ENCODE measurements at places on chromosomes 3 and 15.

DNA sequence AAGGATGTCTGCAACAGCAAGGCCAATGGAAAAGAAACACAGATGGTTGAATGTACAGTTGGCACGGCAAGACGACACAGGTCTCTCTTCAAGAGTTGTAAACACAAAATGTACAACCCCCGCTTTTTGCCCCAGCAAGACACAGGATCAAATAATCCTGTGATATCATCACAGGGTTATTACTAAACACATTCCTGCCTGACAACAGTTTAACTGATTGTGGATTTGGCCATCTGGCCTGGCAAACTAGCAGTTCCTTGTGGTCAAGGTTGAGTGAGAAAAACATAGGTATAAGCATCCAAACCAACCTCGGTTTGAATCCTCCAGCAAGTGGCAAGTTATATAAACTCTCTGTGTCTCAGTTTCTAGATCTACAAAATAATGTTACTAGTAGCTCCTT lies 23.4 kb downstream of the PARP16 start:
- no peak for DNase-seq

GRCh38 chr3:127041264-127041820 lies 58.4 kb downstream of the PLXNA1 start:
- no peak for DNase-seq

GRCh38 chr3:47429476-47430270 lies 46.1 kb downstream of the SCAP start:
- no peak for DNase-seq

DNA sequence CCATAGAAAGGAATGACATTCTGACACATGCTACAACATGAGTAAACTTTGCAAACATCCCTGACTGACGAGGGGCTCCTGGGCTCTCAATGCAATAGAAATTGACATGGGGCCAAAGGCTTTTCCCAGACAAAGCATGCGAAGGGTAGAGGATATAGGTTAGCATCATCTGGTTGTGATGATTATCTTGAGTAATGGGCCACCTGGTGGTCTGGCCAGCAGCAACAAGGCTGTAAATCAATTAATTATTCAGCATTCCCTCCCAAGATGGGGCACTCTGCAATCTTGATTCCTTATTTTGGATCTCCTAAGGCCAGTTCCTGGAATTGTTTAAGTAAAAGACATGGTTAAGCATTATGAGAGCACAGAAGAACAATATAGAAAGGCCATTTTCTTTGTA lies 99.2 kb downstream of the AGBL1 start:
- no peak for DNase-seq

DNA sequence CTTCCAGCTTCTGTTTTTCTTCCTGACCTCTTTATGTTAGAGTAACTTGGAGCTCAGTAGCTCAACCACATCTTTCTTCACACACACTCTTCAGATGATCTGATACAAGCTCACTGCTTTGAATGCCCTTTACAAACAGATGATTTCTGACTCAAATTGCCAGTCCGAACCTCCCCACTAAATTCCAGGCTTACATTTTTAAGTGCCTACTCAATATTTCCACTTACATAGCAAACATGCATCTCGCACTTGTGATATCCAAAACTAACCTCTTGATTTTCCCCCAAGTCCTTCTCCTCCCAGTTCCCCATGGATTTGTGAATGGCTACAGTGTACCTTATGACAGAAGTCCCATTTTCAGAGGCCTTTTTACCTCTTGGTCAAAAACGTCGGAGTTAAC lies 139.1 kb downstream of the GBE1 start:
- DNase-seq: no peak

DNA sequence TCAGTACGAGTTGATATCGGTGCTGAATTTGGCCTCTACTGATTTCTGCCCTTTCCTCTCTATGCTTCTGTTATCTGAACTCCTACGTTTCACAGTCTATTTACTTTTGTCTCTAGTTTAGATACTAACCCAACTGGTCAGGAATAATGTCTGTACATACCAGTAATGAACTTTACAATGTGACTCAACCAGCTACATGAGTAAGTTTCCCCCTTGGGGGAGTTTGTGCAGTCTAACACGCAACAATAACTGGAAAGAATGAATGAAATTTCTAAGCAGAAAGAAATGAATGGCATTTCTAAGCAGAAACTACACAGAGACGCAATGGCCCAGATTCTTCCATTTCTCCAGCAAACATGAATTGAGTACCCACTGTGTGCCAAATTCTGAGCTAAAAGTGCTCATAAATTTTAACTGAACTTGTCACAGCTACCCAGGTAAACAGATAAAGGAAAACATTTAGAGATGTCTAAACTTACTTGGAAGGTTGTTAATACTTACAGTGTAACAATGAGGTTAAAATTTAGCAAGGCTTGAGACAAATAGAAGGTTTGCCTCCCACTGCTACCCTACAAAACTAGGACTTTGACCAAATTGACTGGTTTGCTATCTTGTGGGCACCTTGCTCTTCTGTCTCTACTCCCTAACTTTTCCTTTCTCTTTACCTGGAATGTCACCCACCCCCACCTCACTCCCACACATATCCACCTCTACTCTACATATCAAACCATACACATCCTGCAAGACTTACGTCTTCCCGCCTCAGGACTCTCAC lies 11.6 kb downstream of the UPK1B start:
- no peak for DNase-seq

GRCh38 chr15:81419332-81419943 lies 45.4 kb upstream of the TMC3 start:
- no peak for DNase-seq

DNA sequence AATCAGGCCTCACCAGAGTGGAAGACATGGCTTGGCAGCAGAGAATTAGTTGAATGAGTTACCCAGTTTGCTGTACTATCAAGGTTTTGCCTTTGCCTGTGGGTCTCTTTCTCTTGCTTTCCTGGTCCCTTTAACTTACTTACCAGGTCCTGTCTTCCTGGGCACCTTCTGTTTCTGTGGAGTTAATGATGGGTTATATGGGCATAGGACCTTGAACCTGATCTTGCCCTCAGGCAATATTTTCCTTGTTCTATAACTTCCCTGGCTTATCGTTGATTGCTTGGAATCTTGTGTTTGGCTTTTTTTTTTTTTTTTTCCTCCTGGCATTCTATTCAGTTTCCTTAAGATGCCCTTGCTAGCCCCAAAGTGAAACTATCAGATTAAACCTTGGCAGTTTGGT lies 106.8 kb downstream of the HHLA2 start:
- no peak for DNase-seq

- DNase-seq: no peak
These were observed 460.0 kb downstream of the PDCD6IP start for GRCh38 chr3:34258271-34258998.

- no peak for DNase-seq
These were observed 15.8 kb upstream of the TFDP2 start for GRCh38 chr3:142165194-142165593.

GRCh38 chr3:62774221-62774620 lies 101.0 kb downstream of the CADPS start:
- no peak for DNase-seq

DNA sequence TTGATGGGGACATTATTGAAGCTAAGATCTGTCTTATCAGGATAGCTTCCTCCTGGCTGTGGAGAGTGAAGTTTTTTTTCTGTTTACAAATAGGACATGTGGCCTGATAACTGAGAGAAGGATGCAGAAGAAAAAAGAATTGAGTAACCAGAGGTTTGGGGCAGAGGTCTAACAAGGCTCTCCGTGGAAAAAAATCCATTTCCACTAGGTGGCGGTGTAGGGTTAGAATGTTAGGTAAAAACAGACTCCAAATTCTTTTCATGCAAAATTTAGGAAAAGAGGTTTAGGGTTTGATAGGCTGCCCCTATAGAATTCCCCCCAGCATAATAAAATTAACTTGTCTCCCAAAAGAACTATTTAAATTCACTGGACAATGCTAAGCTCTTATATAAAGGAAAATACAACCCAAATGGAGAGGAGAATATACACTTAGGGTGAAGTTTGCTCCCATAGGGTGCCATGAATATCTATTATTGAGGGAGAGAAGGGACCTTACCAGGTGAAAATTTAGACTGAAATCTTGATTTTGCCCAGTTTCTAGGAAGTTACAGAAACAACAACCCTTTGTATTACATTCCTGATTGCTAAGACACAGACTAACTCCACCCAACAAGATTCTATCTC lies 1560.4 kb downstream of the OTOL1 start:
- peak; percentile 11 for DNase-seq

DNA sequence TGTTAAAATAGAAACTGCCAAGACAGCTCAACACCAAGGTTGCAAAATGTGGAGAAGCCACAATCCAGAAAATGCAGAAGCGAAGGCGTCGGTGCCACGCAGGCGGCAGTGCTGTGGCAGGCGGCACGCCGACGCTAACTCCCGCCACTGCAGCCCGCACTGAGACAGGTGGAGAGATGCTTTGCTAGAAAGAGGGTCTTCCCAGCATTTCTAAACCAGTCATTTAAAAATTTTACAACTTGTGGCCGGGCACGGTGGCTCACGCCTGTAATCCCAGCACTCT lies 23.2 kb downstream of the CYFIP1 start:
- peak; percentile 84 for DNase-seq

GRCh38 chr15:80878242-80878866 lies 99.2 kb downstream of the CEMIP start:
- DNase-seq: no peak

DNA sequence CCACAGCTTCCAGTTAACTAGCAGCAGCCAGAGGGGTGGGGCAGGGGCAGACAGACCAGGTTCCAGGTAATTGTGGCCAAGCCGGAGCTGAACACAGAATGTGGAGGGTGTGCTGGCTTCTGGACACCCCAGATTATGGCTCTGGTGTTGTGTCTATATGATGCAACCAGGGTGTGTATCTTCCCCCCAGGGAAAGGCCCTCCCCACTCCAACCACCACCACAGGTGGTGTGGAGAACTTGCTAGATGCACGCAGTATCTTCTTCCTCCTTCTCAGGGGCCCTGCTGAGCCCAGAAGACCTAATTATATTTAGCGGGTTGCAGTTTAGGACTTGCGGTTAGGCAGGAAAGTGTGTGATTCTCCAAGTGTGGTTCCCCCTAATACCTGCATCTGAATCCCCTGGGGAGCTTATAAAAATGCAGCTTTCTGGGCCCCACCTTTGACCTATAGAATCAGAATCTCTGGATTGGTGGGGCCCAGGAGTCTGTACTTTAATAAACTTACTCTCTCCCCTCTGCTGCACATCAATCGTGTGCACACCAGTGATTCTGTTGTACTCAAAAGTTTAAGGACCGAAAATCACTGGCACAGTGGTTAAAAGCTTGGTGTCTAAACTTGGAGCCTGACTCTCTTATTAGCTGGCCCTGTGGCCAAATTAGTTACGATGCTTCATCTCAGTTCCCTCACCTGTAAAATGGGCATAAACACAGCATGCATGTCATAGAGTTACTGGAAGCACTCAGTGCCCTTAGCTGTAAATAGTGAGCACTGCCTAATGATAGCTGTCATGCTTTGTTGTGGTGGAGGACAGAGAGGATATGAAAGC lies 379.1 kb upstream of the PROK2 start:
- peak; percentile 92 for DNase-seq

Data from HL-60 (cell line).